Mucosa of gallbladder (tissue), 1 donor: ENCODE measurements at places on chromosomes 5 and 9. TPM values are rescaled to one million over a fixed set of nuclear protein-coding genes. Genes with fewer than 3 reads are reported as not detected.
A peak's percentile ranks its signal among the peaks of the same experiment; 100 is the strongest.

DNA sequence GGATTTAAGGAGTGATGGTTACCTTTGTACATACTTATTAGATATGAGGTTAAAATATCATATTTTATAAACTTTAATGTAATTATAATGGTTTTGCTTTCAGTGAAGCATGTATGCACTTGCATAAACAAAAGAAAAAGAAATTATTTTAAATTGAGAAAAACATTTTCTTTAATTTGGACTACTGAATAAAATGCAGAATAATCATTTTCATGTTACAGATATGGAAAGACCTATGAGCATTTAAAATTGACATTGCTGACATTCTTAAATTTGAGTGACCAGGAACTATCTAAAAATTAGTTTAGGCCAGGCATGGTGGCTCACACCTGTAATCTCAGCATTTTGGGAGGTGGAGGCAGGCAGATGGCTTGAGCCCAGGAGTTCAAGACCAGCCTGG lies 49.2 kb downstream of the LIX1 start:
- DNase-seq, result no peak

DNA sequence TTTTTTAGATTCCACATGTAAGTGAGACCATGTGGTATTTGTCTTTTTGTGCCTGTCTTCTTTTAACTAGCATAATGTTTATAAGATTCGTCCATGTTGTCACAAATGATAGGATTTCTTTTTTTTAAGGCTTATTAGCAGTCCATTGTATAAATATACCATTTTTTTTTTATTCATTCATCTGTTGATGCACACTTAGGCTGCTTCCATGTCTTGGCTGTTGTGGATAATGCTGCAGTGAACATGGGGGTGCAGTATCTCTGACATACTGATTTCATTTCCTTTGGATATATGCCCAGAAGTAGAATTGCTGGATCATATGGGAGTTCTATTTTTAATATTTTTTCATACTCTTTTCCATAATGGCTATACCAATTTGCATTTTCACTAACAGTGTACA lies 48.7 kb downstream of the KIAA1958 start:
- DNase-seq, result no peak

DNA sequence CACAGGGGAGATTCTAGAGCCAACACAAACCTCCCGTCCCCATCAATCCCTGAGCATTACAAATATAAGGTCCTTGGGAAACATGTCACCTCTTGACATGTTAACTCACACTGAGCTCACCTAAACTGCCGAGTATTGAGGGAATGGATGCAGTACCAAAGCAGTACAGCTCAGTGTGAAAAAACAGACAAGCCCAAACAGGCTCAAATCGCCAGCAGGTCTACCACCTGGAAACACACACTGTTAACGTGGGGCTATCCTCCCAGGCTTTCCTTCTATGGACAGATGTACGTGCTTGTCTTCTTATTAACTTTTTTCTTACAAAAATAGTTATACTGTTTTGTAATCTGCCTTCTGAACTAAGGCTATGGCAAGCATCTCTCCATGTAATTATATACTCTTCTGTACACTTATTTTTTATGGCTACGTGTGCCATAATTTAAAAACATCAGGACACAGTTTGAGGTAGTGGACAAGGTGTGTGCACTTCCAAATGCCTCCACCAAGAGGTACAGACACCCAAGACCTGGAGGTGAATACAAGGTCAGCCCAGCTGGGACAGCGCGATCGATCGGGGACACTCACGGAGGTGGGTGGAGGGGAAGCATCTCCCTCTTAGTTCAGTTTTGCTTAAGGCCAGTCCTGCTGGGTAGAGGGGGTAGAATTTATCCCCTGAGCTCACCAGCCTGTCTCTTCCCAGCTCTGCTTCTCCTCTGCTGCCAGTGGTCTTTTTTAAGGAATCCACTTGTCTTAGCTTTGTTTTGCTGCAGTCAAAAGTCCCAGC lies 76.5 kb downstream of the DAP start:
- DNase-seq, result no peak

DNA sequence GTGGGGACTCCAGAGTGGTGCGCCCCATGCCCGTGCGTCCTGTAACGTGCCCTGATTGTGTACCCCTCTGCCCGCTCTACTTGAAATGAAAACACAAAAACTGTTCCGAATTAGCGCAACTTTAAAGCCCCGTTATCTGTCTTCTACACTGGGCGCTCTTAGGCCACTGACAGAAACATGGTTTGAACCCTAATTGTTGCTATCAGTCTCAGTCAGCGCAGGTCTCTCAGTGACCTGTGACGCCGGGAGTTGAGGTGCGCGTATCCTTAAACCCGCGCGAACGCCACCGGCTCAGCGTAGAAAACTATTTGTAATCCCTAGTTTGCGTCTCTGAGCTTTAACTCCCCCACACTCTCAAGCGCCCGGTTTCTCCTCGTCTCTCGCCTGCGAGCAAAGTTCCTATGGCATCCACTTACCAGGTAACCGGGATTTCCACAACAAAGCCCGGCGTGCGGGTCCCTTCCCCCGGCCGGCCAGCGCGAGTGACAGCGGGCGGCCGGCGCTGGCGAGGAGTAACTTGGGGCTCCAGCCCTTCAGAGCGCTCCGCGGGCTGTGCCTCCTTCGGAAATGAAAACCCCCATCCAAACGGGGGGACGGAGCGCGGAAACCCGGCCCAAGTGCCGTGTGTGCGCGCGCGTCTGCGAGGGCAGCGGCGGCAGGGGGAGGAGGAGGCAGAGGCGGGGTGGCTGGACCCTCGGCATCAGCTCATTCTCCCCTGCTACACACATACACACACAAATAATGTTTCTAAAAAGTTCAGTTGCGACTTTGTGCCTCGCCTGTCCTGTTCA lies 668 bp downstream of the GLIS3 start:
- DNase-seq, result peak; percentile 26

GRCh38 chr5:64347309-64347708 lies 158.5 kb upstream of the RGS7BP start:
- no peak for DNase-seq

DNA sequence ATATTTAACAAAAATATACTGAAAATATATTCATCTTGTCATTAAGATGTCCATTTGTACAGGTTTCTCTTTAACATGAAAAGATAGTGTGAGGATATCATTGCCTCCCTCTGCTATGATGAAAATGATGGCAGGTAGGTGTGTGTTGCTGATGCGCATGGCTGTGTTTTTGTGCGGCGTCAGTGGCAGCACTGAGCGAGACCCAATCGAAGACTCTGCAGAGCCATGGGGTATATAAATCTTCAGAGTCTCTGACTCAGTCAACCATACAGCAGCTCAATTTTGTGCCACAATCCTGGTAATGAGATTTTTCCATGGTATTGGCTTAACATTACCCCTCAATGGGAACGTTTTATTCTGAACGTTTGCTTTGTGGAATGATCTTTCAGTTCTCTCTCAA lies 153.5 kb upstream of the IQGAP2 start:
- DNase-seq, result no peak

GRCh38 chr5:144941004-144941403 lies 770.3 kb downstream of the KCTD16 start:
- no peak for DNase-seq

DNA sequence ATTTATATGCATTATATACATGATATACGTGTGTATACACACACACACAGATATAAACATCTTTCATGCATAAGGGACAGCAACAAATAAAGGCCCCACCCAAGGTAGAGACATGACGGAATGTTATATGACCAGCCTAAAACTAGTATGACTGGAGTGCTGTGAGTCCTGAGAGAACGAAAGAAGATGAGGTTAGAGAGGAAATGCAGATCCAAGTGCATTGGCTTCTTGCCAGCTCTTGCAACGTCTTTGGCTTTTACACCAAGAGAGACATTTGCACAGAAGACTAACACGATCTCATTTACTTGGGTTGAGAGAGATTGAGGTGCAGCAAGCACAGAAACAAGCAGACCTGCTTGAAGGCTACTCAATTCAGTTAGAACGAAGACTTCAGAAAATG lies 23.0 kb downstream of the CDH10 start:
- peak; percentile 16 for DNase-seq

GRCh38 chr9:35353731-35354365 lies 136.1 kb upstream of the RUSC2 start:
- no peak for DNase-seq

DNA sequence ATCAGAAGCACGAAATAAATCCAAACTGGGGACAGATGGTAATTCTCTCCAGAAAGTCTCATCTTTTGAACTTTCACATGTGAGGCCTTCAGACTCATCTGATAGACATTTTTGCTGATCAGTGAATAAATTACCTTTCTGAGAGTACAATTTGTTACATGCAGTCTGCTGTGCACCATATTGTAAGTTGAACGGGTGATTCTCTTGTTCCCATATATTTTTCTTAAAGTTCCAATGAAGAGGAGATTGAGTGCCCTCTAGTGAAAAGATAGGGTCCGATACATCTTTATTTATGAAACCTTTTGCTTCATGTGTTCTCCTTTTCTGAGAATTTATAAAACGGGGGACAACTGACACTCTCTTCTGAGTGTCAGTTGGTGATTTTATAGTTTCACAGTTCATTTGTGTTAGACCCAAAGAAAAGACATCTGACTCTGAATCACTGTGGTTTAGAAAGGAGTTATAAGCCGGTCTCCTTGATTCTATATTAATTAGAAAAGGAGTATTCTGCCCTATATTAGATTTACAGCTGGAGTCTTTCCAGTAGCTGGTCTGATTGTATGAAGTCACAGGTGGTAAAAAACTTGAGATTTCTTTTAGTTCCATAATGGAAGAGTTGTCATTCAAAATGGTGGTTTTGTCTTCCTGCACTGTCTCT lies 30.4 kb downstream of the GNG10 start:
- DNase-seq, result no peak

DNA sequence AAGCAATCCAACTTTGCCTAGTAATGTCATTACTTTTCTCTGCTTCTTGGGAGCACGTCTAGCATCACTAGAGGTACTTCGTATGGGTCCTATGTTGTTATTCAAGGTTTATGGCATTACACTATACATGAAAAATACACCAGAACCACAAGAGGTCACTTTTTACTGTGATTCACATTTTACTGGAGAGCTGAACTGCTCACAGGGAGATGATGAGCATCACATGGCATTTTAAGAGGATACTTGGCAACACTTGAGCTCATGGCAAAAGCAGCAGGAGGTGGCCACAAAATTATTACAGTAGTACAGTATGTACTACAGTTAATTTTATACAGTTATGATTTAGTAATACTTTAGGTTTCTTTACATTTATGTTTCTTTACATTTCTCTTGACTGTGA lies 223.4 kb downstream of the PARP8 start:
- no peak for DNase-seq

- DNase-seq, result no peak
These were observed 1.2 kb upstream of the AGPAT2 start for GRCh38 chr9:136688274-136689107.

- DNase-seq, result no peak
These were observed 379.5 kb upstream of the KLF4 start for GRCh38 chr9:107869111-107869510.

DNA sequence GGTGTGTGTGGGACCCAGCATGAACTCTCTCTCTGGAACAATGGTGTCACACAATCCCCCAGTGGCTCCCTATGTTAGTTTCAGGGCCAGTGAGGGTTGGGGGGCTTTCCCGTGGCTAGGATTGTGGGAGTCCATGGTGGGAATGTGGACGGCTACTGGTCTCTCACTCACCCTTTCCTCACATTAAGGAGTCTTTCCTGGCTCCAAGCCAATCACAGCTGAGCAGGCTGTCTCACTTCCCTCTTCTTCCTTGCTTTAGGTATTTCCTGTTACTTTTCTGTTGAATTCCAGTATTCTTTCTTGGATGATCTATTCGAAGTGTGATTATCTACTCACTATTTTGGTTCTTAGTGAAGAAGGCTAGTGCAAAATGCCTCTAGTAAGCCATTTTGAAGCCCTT lies 324.4 kb upstream of the MPDZ start:
- DNase-seq, result no peak

DNA sequence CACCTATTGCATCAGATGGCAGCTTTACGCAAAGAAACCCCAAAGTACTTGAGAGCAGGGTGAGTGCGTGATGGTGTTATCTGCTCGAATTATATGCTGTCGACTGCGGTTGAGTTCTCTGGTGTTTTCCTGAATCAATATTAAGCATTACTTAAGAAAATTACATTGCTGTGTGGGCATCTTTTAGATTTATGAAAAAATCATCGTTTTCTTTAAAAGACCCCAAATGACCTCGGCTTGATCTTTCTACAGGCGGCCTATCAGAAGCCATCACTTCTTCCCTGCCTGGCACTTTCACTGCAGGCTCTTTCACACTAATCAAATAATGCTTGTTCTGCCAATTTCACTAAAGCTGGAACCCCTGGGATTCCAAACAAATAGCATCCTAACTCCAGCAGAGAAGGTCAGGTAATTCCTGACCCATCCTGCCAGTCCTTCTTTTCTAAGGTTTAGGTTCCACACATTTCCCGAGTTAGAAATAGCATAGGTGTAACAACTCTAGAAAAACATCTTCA lies 1.7 kb downstream of the UBE2QL1 start:
- DNase-seq, result no peak

DNA sequence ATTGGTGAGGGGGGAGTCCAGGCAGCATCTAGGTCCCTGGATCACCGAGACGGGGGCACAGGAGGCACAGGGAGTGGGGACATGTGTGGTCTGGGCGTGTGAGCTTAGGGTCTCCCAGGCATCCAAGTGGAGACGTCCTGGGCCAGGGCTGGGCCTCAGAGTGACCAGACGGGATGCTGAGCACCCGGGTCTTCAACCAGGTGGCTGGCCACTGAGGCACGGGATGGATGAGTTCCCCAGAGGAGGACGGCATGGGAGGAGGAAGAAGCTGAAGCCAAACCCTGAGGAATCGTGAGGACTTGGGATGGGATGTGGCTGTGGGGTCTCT lies 88.0 kb downstream of the LMX1B start:
- DNase-seq, result no peak

GRCh38 chr5:43315263-43315662 lies 2.1 kb upstream of the HMGCS1 start:
- DNase-seq, result no peak

GRCh38 chr5:78746021-78746770 lies 97.6 kb upstream of the LHFPL2 start:
- DNase-seq, result no peak

DNA sequence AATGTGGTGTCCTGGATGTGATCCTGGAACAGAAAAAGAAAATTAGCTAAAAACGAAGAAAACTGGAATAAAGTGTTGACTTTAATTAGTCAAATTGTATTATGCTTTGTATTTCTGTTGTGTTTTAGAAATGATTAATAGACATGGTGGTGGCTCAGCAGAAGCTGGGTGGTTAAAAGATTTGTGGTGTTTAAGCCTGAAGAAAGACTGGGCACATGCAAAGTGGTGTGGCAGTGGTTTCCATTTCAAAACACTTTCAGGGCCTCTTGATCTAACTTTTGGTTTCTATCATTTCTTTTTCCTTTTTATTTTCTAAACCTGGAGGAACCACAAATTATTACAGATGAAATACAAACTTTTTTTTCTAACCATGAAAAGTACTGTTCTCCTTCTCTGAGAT lies 44.1 kb downstream of the ADGRV1 start:
- no peak for DNase-seq

- no peak for DNase-seq
These were observed 29.8 kb downstream of the NR4A3 start for GRCh38 chr9:99851500-99851822.

LSM11 gene
- 7.5 TPM for total RNA-seq

ANKRD34B gene
- not detected for total RNA-seq

PLAC8L1 gene
- total RNA-seq, result not detected

LCN15 gene
- total RNA-seq, result not detected

NANS gene
- 69.3 TPM for total RNA-seq

SCGB3A1 gene
- total RNA-seq, result 1.3 TPM

ELAVL2 gene
- total RNA-seq, result 0.23 TPM

FREM1 gene
- 8.2 TPM for total RNA-seq
